ENCODE measurements at places on chromosomes 12 and 14.

DNA sequence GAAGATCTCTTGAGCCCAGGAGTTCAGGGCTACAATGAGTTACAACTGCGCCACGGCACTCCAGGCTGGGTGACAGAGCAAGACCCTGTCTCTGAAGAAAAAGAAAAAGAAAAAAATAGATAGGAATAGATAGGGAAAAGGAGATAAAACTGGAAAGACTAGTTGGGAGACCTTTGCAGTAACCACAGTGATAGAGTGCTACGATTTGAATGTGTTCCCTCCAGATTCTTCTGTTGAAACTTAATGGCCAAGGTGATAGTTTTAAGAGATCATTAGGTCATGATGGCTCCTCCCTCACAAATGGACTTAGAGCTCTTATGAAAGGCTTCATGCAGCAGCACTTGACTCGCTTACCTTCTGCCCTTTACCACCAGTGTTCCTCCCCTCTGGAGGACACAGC lies 13.5 kb upstream of the ATF1 start:
- no peak for DNase-seq

DNA sequence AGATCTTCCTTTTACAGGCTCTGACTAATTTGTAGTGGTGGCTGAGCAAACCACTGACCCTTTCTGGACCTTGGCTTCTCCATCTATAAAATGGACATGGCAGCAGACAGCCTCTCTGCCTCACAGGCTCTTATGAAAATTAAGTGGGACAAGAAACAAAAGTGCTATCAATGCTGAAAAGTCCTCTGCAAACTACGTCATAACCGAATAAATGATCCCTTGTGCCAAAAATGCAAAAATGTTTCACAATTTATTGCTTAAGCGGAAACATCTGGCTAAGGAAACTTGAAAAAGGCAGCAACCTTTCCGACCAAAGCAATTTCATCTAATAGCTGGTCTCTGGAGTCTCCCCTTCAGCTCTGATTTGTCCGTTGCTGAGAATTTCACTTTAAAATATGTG lies 108.5 kb upstream of the PLXNC1 start:
- no peak for DNase-seq

GRCh38 chr12:21786041-21786531 lies 11.6 kb upstream of the KCNJ8 start:
- no peak for DNase-seq

DNA sequence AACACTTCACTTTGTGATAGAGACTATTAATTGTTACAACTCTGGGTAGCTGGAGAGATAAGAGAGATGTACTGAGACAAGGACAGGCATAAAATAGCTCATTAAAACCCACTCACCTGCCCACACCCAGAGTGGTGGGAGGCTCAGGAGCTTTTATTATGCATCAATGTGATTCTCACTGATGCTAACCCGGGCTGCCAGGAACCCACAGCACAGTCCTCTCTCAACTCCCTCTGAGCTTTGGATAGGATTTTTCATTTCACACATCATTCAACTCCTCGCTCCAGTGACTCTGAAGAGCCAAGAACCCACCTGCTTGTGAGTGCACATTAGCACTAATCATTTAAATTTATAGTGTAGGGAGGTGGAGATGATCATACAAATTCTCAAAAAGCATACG lies 827.9 kb downstream of the FLRT2 start:
- DNase-seq = no peak

DNA sequence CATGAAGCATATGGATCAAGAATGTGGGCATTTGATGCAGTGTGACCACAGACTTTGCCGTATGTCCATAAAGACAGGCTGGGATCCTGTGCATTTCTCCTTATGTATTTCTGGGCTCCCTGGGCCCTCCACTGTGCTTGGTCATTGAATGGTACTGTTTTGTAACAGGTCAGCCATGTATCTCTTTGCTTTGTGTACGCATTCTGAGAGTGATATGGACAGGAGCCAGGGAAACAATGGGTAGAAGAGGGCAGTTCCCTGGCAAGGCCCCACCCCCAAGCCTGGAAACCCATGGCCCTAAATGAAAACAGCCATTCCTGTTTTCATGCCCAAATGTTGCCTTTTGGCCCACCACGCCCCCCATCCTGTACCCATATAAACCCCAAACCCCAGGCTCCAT lies 15.2 kb upstream of the FBXO34 start:
- no peak for DNase-seq

- DNase-seq = no peak
These were observed 229.3 kb upstream of the LHX5 start for GRCh38 chr12:113700943-113701342.

GRCh38 chr12:91094032-91094662 lies 17.1 kb downstream of the LUM start:
- no peak for DNase-seq

GRCh38 chr12:27015730-27016076 lies 1.5 kb upstream of the TM7SF3 start:
- peak; percentile 66 for DNase-seq

DNA sequence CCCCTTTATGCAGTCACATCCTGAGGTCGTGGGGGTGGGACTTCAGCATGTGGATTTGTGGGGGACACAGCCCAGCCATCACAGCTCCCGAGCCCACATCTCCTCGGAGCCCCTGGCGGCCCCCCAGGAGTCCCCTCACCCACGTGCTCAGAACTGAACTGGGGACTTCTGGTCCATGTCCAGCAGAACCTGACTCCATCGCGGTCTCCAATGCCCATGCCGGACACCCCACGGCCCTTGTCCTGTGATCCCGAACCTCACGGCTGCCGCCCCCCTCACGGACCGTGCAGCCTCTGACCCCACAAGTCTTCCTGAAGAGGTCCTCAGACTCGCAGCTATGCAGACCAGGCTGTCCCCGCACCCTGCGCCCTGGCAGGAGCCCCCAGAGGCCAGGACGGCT lies 13.5 kb upstream of the FBRSL1 start:
- no peak for DNase-seq

- peak; percentile 18 for DNase-seq
These were observed 9.8 kb downstream of the CPNE6 start for GRCh38 chr14:24080888-24081738.

DNA sequence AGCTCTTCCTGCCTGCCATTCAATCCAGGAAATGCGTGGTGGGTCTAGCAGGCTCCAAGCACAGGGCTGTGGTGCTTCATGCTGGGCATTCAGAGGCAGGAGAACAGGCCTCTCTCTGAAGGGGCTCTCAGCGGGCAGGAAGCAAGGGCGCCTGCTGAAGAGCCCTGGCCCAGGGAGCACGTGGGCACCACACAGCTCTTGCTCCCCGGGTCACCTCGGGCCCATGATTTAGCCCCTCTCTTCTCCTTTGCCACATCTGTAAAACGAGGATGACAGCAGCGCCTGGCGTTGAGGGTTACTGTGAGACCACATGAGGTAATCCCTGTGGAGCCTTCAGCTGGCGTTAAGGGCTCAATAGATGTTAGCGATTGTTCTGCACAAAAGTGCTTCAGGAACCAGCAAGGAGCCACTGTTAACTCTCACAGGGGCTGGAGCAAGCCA lies 37.6 kb upstream of the SPTLC2 start:
- DNase-seq = no peak

GRCh38 chr12:9872742-9873141 lies 3.6 kb upstream of the CLEC2B start:
- DNase-seq = no peak

DNA sequence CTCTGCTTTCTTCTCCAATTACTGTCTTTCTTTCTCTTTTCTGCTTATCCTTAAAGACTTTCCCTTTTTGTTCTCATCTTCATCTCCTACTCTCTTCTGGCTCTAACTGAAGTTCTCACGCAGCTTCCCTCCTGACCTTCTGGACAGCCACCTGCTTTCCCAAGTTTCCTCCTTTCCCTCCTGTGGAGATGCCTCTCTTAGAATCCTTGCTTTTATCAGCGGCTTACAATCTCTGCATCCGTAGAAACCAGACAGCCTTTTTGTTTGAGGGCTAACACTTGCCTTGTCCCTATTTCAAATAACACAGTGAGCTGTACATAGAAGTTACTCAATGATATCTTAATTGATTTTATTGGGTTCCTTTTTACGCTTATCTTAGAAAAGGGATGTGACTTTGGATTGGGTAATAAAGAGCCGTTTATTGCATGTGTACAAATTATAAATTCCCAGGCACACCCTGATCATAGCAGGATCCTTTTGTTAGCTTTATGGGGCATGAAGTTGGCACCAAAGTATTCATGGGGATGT lies 2.1 kb upstream of the LGALS3 start:
- DNase-seq = peak; percentile 78

DNA sequence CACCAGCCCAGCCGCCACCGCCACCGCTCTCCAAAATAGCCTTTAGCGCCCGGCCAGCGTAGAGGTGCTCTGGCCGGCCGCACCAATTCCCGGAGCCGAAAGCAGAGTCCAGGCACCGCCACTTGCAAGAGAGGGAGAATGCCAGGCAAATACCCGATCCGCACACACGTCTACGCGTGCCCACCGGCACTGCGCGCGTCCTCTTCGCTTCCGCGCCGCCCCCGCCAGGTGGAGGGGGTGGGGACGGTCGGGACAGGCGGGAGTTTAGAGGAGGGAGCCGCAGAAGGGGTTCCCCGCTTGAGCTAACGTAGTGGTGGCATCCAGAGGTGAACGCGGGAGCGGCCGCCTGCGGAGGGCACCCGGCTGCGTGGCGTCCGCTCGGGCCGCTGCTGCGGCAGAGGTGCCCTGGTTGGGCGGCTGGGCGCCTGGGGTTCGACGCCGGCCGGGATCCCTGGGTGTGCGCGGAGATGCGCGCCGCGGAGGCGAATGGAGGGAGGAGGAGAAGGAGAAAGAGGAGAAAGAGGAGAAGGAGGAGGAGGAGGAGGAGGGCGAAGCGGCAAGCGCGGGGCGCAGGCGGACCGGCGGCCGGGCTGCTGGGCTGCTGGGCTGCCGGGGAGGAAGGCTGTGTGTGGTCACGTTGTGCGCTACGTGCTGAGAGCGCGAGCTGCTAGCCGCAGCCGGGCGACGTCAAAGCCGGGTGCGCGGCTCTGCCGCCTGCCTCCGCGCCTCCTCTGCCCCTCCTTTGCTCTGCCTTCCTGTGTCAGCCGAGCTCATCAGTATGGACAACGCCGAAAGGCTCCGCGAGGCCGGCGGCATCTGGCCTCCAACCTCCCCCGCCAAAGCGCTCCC lies at the start of gene MDGA2:
Gene MDGA2 (minus strand): TSS at position 140 of the 849 bp plus-strand sequence.
- no peak for DNase-seq

DNA sequence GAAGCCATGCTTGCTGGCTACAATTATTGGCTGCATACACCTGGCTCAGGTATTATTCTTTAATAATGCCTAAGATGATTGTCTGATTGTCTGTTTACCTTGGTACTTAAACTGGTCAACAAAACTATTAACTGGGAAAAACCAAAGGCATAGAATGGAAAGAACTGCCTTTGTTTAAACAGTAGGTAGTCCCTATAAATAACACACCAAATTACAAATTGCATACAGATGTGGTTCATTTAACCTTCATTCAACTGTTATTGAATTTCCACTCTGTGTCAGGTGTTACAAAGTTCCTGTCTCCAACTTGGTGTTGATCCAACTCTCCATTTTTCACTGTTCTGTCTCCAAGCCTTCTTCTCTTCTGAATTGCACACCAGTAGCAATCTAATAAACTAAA lies 79.8 kb upstream of the FSCB start:
- DNase-seq = no peak

GRCh38 chr14:31297701-31298344 lies 90.2 kb upstream of the HECTD1 start:
- no peak for DNase-seq

DNA sequence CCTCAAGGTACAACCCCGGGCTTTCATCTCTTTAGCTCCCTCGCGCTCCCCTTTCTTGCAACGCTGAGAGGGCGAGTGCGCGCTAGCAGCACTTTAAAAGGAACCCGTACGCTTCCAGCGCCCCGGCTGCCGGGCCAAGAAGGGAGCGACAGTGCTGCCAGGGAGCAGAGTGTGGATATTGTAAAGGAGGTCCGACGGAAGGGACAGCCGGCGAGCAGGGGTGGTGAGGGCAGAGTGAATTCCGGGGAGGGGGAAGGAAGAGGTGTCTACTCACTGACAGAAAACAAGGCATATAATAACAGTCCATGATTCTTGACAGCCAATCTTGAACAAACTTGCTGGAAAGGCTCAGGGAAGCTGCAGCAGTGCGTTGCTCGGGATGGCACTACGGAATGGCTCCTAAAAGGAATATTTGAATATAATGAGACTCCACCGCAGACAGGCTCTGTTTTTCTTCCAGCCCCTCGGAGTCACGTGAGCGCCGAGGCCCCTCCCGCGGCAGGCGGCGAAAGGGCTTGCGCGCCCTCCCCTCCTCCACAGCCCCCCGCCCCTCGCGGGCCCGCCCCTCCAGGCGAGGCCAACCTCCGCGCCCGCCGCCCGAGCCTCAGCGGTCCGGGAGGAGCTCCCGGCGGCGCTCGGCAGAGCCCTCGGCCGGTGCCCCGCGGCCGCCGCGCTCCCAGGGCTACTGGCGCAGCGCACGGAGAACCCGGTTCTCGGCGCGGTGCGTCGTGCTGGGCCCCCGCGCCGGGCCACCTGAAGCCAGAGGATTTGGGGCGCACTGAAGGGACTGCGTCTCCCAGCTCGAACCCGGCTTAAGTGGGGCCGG lies 3.4 kb downstream of the BMP4 start:
- no peak for DNase-seq

DNA sequence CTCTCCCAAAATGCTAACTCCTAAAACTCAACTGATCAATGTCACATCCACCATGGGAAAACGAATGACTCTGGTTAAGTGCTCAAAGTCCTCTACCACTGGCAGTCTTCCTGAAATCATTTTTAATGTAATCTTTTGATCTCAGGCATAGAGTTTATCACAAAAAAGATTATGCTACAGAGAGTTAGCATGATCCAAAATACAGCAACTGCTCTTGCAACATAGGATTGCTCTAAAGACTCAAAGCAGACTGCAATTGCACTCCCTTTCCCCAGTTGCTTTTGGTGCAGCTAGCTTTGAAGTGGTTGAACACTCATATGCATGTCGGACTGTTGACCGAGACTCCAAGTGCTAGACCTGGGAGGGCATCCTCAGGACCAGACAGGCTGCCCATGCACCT lies 109.3 kb downstream of the C12orf42 start:
- no peak for DNase-seq

DNA sequence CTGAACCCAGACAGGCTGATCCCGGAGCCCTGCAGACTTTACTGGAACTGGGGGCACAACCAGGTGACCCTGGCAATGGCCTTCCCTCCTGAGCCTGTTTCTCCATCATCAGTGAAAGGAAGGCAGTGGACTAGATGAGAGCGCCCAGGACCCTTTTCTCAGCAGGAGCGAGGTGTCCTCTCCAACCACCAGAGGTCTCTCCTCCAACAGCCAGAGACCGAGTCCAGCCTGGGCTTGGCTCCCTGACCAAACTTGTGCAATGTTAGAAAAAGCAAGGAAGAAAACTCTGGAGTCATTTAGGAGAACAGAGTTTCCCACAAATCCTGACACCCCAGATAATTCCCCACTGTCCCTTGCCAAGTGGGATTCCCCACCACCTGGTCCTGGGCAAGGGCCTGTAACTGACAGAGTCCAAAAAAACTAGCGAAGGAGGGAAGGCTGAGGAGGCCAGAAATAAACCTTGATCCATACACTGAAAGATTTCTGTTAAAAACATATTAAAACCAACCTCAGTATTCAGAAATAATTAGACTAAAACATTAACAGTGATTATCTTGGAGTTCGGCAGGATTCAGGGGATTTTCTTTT lies 9.0 kb downstream of the RPS6KL1 start:
- DNase-seq = peak; percentile 49

- DNase-seq = no peak
These were observed 55.1 kb downstream of the PRIMA1 start for GRCh38 chr14:93733231-93733630.

GRCh38 chr12:1934831-1935230 lies 16.4 kb upstream of the CACNA2D4 start:
- DNase-seq = no peak

GRCh38 chr14:74618078-74618952 lies 6.3 kb upstream of the LTBP2 start:
- peak; percentile 97 for DNase-seq

Data from inflammatory macrophage treated with lipopolysaccharide for 4 hours (primary cell).